Stimulated activated CD4-positive, alpha-beta T cell treated with anti-CD3 and anti-CD28 coated beads, Interleukin-1b, Interleukin-23, amount 100 ng/mL, for 1 hour (primary cell): ENCODE measurements at places on chromosomes 1 and 21.

GRCh38 chr1:89806616-89807015, 14.2 kb upstream of the LRRC8D start:
- DNase-seq = no peak

DNA sequence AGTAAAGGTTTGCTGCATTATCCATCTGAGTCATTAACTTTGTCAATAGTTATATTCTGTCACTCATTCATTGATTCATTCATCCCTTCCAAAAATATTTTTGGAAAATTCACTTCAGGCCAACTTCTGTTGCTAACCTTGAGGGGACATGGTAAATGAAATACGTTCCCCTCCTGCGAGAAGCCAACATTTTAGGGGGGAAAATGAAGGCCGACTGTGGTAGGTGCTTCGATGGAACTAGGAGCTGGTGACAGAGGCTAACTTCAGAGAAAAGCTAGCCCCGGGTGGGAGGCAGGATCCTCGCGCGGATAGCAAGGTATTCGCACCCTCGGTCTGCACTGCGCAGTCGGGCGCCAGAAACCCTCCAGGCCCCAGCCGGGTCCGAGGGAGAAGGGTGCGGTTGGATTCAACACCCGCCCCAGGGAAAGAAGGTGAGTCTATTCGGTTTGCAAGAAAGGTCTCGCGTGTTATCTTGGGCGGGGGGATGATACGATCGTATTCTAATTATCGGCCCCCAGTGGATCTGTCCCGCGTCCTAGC, 646 bp upstream of the RRP15 start:
- no peak for DNase-seq

DNA sequence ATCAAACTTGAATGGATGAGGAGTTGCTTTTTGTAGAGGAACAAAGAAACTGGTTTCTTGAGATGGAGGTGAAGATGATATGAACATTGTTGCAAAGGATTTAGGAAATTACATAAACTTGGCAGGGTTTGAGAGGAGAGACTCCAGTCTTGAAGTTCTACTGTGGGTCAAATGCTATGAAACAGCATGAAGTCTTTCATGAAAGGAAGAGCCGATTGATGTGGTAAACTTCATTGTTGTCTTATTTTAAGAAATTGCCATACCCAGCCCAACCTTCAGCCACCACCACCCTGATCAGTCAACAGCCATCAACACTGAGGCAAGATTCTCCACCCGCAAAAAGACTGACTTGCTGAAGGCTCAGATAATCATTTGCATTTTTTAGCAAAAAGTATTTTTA, 52.2 kb downstream of the SIPA1L2 start:
- no peak for DNase-seq

GRCh38 chr1:231919239-231919885, 292.8 kb downstream of the DISC1 start:
- DNase-seq = no peak

DNA sequence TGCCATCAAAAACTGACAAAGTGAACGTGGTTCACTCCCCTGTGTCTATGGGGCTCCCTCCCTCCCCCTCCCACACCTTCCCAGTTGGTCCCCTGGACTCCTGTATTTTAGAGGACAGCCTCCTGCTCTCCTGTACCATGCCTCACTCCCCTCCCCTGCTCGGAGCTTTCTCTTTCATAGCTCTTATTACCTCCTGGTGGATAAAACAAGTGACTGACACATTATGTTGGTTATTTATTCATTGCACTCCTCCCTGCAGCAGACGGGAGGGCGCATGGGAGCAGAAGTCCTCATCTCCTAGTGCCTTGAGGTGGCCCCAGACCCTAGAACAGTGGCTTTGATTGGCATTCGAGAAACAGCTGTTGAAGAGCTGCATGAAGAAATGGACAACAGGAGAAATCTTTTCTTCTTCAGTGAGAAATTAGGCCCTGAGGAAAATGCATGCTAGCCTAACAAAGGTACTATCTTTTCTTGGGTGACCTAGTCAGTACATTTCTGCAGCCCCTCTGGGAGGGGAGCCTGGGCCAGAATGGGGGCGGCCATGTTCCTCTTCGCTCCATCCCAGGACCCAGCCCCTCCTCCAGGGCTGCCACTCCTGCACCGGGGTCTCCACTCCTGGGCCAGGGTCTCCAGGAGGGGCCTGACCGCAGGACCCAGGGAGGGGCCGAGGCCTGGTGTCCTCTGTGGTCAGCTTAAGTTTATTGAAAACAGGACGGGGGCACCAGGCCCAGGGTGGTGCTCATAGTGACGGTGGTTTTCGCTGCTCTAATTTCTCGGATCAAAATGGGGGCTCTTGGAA, 1.2 kb upstream of the TFF1 start:
- DNase-seq = no peak

- no peak for DNase-seq
Observed at GRCh38 chr1:202836623-202837403, 26.1 kb downstream of the PCAT6 start.

- no peak for DNase-seq
Observed at GRCh38 chr1:37763791-37764413, 1.0 kb downstream of the EPHA10 start.

DNA sequence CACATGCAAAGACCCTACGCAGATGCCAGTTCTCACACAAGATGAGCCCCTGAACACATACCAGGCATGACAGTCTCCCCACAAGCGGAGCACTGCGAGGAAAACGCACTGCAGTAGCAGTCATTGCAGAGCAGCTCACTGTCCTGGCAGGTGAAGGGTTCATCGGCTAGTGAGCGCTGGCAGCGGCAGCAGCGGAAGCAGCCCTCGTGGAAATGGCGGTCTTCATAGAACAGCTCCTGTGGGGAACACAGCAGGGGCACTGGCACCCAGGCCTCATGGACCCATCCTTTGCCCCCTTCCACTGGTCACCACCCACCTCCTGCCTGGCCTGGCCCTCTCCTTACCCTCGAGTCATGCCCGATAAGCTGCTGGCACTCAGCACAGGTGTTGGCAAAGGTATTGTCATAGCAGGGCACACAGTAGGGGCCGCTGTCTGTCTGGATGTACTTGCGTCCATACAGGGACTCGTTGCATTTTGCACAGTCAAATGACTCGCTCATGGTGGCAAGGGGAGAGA, 6.3 kb downstream of the FHL3 start:
- no peak for DNase-seq

GRCh38 chr1:23337869-23338268, 6.2 kb downstream of the HNRNPR start:
- no peak for DNase-seq

GRCh38 chr1:158089925-158090637, 90.6 kb upstream of the CD1D start:
- no peak for DNase-seq

GRCh38 chr1:95115708-95116137, 1.4 kb upstream of the TLCD4 start:
- no peak for DNase-seq

- no peak for DNase-seq
Observed at GRCh38 chr1:179340918-179341317, 24.9 kb upstream of the AXDND1 start.
